ENCODE measurements at places on chromosomes 6 and 20.

- no peak for DNase-seq
These were observed 20.5 kb downstream of the BCAS4 start for GRCh38 chr20:50815162-50815989.

DNA sequence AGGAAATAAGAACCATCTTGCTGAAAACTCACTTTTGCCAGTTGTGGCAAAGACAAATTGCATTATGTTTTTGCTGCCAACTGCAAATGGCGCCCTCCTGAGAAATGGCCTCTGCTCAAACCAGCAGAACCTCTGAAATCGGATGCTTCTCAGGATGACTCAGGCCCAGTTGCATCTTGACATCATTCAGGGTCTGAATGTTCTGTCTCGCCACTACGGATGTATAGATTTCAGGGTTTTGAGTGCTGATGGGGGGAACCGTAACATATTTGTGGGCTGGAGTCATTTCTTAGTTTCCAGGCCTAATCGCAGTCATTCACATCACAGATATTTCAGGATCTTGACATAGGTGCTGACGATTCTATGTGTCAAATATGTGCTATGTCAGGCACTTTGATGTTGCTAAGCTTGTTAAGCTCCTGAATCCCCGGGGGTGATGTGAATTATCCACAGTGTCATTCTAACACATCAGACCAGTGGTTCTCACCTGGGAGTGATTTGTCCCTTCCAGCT lies 207.1 kb downstream of the NFATC2 start:
- DNase-seq, result no peak

DNA sequence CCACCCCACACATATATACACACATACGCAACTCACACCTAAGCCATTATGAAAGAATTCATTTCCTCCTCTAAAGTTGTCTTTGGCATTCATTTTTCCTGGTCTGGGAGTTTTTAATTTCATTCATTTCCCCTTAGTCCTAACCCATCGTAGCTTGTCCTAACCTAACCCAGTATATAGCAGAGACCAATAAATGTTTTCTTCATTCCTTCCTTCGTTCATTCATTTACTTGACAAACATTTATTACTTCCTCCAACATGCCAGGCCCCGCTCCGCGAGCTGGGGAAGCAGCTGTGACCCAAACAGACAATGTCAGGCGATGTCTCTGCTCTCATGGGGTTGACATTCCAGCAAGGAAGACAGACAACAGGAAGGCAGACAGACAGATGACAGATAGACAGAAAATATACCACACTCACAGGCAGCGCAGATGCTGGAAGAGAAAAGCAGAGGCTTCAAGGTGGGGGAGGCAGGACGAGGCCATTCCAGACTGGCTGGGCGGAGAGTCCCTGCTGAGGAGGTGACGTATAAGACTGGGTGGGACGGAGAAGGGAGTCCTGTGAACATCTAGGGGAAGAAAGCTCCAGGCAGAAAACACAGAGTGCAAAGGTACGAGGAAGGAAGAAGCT lies 33.7 kb upstream of the SIRPA start:
- DNase-seq, result no peak

DNA sequence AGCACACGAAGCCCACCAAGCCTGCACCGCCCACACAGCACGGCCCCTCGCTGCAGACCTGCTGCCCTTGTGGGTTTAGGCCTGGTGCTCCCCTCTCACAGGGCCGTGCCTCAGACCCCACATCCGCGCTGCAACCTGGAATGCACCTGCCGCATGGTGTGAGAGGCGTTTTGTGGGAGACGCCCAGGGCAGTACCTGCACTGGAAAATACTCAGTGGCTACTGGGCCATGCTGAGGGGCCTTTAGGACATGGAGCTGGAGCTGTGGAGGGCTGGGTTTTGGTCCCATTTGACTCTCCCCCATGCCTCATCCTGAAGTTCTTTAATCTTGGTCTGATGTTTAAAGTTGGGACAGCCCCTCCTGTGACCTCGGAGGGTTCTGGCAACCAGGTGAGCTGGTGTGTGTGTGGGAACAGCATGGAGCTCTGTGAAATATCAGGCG lies 116.3 kb downstream of the ERMARD start:
- no peak for DNase-seq

DNA sequence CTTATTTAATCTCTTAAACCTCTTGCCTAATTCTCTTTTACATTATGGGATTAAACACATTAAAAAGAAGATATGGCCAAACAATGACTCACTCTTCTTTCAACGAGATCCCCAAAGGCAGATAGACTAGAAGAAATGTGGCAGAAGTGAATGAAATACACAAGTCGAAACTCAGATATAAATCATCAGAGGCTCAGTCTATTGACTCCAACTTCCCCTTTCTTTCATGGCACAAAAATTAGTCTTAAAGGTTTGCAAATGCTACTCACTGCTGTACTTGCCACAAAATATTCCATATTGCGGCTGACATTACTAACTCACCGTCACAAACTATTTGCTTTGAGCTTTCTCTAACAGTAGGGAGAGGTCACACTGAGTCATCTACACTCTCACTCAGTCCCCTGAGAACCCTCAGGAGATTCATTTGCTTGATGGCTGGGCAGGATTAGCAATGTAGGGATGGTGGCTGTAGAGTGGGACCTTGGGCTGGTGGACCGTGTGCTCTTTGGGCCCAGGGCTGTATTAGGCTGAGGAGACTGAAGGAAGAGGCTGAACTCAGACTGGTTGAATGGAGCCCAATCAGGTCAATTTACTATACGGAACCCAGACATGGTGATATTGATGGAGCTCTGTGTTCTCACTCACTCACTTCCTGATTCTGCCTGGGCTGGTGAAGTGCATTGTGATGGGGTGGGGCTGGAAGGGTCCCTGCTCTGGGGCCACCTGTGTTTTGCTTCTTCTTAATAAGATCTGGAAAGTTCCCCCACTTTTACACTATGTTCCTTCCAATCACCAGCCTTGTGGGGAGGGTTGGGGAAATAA lies 42.8 kb upstream of the UBR2 start:
- no peak for DNase-seq

- no peak for DNase-seq
These were observed 420.1 kb upstream of the BTBD3 start for GRCh38 chr20:11497545-11497944.

GRCh38 chr6:118574051-118574865 lies 26.2 kb downstream of the PLN start:
- no peak for DNase-seq

- no peak for DNase-seq
These were observed 140.8 kb upstream of the INSM1 start for GRCh38 chr20:20227013-20227571.

DNA sequence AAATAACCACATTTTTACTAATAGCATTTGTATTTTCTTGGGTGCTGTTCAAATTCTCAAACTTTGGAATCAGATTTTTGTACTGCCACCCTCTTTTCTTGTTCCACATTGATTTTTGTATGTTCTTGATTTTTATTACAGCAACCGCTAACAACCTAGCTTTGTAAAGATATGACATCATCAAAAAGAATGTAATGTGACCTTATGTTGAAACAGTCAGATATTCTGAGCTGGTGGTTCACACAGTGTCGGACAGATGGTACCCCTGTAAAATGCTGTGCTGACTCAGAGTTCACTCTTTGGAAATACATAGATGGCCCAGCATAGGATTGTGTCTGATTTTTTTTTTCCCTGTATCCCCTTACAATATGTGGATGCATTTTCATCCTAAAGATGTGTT lies 118.9 kb downstream of the QKI start:
- no peak for DNase-seq

DNA sequence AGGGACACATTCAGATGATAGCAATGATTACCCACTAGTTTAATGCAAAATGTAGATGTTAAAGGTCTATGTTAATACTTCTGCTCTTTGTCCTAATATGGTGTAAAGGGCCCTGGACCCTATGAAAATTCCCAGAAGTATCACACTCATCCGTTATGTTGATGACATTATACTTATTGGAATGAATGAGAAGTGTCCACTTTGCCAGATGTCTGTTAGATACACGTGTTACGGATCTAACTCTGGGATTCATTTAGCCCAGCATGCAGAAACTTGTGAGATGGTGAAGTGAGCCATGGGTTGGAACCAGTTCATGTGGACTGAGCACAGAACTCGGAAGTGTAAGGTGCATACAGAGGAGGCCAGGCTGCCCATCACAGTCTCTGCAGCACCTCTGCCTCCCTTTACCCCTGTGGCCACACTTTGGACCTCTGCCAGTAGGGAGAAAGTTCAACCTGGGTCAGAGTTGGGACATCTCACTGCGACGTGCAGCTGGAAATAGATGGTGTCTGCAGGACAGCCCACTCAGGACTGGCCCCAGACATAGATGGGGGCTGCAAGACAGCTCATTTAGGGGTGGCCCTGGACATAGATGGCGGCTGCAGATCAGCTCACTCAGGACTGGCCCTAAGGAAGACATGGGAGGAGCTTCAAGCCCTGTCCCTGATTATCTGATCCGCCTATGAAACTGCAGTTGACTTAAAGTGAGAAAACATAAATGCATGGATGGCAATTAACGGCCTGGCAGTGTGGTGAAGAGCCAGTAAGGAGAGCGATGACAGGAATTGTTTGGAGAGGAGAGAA lies 71.2 kb upstream of the THBS2 start:
- DNase-seq, result no peak

DNA sequence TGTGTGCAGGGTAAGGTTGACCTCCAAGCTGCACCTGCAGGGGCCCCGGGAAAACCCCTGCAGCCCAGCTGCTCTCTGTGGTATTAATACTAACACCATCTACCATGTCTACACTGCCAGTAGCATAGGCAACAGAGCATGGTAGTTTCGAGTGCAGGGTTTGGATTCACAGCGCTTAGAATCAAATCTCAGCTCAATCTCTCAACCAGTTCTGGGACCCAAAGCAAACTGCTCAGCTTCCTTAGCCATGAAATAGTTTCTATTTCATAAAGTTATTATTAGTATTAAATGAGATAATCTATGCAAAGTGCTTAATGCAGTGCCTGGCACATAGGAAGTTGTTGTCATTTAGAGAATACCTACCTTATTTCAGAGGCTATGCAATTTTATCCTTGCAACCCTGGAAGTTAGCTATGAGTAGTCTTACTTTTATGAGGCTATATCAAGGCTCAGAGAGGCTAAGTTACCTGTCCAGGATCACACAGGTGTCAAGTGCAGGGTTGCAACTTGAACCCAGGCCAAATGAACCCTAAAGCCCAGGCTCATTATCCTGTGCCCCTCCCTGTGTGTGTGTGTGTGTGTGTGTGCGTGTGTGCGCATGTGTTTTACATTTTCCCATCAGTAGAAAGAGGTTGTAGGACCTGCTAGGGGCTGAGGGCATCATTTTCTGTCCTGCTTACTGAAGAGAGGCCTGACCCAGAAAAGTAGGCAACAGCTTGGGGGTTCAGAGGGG lies 27.6 kb upstream of the MRPS18A start:
- DNase-seq, result no peak

DNA sequence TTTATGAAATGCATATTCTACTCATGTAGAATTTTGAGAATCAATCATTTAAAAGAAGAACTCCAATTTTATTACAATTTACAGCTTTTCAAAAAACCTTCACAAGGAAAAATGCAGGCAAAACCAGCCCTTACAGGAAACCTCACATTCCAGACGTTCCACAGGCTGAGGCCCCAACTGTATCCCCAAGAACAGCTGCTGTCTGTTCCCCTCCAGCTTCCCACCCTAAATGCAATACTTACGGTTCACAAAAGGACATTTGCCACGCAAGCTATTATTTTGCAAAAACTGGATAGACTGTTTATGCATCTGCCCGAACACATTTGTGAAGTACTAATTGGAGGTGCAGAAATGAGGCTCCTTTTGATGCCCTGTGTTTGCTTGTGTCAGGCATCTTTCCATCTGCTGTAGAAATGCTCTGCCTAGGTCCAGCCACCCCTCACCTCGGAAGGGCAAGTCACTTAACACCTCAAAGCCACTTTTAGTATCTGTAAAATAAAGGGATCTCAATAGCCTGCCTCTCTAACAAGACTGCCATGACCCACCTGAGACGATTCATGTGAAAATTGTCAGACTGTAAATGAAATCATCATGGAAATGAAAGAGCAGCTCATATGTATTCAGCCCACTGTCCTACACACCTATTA lies 26.5 kb downstream of the PDE10A start:
- DNase-seq, result no peak

DNA sequence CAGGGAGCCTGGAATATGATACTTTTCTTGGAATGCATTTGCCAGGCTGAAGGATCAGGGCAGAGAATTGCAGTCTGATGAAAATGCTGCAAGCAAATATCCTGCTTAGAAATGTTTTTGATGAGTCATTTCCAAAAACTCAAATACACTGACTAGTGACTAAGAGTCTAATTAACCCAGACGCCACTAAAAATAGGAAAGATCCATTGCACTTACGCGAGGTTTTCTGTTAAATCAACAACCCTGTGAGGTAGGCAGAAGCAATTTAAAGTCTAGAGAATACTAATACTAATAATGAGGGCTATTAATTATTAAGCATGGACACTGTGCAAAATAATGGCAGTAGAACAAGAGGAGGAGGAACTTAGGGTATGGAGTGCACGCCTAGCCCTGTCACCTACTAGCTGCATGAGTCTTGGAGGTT lies 130.1 kb upstream of the DOK5 start:
- no peak for DNase-seq

DNA sequence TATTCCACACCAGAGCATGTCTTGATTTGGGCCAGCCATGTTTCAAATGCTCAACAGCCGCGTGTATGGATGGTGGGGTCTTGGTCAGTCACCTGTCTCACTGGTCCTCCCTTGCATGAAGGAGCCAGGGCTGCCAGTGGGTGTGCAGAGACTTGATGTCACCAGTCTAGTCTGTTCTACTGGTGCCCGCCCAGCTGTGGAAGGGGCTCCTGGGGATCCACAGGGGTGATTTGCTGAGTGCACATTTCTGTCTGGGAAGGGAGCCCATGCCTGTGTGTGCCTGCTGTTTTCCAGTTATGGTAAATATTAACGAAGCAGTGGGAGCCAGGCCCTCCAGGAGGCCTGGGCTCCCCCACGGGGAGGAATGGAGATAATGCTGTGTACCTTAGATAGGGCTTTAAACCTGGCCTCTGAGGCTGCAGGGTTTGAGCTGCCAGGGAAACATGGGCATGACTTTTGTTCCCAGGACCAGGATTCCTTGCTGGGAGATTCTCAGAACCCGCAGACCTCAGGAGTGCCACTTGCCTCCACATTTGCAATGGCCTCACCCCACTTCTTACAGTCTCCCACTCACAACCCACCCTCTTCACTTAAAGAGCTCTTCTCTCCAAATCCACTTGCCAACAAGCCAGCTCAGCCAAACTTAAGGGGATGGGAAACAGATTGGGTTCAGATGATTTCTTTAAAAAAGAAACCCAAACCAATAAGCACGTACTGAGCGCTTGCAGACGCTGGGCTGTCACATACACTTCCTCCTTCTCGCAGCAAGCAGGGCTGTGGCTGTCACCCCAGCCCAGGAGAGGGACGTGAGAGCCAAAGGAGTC lies 54.1 kb downstream of the VEGFA start:
- no peak for DNase-seq
